ENCODE measurements at places on chromosomes 1 and 21.

DNA sequence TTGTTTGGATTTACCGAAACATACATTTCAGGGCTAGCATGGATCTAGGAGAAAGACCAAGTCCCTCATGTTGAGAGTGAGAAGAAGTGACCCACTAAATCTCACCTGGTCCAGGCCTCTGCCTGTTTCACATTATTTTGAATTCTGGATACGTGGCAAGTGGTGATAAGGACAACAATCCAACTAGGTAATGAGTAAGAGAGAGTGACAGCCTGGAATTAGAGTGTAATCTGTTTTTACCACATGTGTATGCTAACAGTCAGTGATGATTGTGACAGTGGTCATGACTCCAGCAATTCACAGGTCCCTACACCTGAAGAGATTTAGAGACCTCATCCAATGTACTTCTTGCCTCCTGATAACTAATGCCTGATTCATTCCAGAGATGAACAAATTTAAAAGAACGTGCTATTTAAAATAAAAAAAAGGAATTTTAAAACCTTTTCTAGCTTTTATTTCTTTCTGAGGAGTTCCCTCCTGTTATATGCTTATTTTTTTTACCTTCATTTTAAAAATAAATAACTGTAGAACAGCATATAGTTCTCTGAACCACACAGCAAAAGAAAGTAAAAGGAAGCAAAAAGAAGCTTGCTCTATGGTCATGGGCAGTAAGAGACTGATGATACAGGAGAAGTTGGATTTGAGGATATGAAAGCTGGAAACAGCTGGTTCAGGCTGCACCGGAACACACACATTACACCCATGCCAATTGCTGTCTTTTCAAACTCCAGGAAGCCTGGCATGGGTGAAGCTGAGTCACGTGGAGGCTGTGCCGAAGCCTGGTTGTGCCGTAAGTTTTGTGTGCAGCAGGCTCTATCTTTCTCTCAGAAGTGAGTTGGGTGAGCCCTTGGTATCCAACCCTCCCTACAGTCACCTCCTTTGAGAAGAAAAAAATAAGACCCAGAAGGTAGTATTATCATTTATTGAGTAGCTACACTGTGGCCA lies 14.7 kb downstream of the C1orf116 start:
- DNase-seq: no peak

DNA sequence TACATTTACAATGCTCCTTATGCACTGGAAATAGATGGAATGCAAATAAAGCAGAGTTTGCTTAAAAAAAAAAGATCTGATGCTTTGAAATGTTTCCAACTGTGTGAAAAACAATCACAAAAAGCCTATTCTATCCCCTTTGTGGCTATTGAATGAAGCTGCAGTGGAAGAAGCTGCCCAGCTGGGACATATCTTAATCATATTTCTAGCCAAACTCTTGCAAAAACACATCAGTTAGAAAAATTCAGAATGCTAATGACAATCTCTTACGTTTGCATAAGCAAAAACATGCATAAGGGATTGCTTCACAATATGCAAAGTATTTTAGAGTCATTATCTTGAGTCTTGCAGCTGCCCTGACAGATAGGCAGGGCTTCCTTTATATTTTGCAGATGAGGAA lies 526.4 kb upstream of the USP24 start:
- no peak for DNase-seq

GRCh38 chr1:234970731-234971476 lies 157.7 kb downstream of the TOMM20 start:
- DNase-seq: peak; percentile 35

DNA sequence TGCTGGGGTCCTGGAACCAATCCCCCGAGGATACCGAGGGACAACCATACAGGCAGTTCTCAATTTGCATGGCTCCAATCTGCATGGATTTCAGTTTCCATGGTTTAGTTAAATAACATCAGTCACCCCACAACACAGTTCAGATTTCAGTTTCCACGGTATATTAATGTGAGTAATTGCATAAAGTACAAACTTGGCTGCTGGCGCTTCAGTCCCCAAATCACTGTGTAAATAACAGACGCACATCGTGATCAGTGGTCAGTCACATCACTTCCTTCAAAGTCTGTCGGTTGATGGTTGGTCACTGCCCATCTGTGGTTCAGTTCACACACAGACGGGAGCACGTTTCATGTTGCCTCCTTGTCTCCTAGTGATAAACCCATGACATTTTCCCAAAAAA lies 66.4 kb upstream of the LPGAT1 start:
- DNase-seq: no peak

GRCh38 chr1:41340655-41341364 lies 20.4 kb upstream of the FOXO6 start:
- DNase-seq: no peak

GRCh38 chr1:47808612-47809011 lies 188.6 kb downstream of the TRABD2B start:
- DNase-seq: no peak

- DNase-seq: no peak
Measured at GRCh38 chr1:155038602-155039307, 5.1 kb downstream of the DCST1 start.

DNA sequence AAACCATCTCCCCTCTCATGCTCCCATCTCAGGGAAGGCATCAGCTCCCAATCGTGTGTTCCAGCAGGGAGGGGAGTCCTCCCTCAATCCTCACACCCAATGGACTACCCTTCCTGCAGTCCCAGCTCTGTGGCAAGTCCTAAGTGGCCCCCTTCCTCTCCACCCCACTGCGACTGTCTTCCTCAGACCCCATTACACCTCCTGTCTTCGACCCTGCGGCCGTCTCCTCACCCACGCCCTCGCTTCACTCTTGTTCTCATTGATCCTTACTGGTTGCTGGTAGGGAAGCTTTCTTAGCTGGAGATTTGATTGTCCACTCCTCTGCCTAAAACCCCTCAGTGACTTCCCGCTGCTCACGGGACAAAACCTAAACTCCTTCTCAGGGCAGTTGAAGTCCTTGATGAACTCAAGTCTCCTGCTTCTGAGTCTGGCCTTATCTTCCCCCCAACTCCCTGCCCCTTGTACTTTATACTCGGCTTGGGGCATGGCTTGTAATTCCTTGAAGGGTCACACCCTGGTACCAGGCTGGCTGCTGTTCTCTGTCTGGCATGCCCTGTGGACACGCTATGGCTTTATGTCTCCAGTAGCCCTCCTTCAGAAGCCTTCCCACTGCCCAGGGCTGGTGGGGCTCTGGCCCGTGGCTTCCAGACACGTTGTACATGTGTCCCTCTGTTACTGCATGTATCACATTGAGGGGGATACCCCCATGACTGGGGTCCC lies 2.3 kb upstream of the EPS8L3 start:
- DNase-seq: no peak

DNA sequence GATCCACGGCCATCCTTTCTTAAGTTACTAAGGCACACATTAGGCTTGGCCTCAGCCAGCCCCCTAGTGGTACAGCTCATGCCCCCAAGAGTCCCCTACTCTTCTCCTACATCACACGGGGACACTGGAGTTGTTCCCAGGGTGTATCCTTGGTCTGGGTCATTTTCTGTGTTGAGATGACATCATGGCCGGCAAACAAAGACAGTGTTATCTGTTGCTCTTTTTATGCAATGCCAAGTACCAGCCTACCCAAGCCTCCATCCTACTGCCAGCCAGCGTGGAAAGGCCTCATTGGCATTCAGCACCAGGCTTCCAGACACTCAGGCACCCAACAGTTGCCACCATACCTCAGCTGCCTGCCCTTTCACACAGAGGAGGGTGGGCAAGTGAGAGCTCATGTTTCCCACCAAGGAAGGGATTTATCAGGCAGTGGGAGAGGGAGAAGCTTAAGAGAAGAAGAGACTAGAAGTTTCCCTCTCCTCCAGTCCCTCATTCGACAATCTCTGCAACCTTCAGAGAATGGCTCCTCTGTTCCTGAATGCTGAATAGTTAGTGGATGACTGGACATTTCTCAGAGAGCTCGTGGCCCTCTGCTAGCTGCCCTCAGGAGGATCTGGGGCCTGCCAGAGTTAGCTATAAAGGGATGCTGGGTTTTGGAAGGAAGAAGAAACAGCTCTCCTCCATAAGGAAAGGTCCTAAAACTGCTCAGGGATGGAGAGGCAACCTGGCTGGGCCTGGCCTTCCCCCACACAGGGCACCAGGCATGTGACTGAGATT lies 17.7 kb downstream of the CBR1 start:
- no peak for DNase-seq

DNA sequence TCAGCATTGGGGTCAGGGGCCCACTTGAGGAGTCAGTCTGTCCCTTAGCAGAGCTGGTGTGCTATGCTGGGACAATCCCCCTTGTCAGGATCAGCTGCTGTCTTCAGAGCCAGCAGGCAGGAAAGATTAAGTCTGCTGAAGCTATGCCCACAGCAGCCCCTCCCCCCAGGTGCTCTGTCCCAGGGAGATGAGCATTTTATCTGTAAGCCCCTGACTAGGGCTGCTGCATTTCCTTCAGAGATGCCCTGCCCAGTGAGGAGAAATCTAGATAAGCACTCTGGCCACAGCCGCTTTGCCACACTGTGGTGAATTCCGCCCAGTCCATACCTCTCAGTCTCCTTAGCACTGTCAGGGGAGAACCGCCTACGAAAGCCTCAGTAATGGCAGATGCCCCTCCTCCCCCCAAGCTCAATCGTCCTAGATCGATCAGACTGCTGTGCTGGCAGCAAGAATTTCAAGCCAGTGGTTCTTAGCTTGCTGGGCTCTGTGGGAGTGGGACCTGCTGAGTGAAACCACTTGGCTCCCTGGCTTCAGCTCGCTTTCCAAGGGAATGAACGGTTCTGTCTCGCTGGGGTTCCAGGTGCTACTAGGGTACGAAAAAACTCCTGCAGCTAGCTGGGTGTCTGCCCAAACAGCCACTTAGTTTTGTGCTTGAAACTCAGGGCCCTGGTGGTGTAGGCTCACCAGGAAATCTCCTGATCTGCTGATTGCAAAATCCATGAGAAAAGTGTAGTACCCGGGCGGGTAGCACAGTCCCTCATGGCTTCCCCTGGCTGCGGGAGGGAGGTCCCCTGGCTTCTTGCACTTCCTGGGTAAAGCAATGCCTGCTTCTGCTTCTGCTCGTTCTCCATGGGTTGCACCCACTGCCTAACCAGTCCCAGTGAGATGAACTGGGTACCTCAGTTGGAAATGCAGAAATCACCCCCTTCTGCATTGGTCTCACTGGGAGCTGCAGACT lies 25.1 kb upstream of the TP53BP2 start:
- no peak for DNase-seq

DNA sequence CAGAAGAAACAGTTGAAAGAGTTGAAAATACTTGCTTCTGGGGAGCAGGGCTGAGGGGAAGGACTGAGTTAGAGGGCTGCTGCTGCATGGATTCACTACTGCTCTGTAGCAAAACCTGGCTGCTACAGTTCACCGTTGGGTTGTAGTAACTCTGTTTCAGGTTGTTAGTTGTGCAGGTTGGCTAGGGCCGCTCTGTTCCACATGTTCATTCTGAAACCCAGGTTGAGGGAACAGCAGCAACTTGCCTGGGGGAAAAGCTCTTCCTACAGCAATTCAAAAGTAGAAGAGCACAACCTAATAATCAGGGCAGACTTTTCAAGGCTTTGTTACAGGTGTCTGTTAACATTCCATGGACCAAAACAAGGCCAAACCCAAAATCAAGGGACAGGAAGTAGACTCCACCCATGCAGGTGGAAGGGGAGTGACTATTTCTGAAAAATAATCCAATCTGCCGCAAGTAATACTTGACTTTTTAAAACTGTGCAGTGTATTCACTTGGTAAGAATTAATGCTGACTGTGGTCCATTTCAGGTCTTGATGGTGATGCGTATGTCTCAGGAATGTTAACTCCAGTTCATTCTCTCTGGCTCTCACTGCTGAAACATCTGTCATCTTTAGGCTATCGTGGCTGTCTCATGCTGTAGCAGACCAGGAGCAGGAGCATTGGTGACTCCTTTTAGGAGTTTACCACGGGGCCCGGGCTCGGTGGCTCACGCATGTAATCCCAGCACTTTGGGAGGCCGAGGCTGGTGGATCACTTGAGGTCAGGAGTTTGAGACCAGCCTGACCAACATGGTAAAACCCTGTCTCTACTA lies 5.1 kb upstream of the PARK7 start:
- no peak for DNase-seq

DNA sequence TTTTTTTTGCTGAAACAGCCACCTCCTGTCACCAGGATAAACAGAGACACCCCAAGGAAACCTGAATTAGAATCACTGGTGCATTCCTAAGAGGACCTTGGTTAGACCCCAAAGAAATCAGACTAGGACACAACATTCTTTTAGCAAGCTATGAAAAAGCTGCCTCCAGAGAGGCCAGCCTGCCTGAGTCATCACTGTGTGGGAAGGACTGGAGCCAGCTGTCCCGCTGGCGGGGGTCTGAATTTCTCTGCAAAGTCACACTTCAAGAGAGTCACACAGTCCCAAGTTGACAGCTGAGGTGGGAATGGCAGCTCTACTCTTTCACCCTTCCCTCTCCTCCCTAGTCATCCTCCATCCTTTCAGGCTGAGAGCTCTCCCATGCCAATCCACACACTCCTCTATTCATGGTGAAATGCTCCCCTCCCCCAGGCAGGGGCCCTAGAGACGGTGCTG lies 405.0 kb upstream of the POU3F1 start:
- no peak for DNase-seq

DNA sequence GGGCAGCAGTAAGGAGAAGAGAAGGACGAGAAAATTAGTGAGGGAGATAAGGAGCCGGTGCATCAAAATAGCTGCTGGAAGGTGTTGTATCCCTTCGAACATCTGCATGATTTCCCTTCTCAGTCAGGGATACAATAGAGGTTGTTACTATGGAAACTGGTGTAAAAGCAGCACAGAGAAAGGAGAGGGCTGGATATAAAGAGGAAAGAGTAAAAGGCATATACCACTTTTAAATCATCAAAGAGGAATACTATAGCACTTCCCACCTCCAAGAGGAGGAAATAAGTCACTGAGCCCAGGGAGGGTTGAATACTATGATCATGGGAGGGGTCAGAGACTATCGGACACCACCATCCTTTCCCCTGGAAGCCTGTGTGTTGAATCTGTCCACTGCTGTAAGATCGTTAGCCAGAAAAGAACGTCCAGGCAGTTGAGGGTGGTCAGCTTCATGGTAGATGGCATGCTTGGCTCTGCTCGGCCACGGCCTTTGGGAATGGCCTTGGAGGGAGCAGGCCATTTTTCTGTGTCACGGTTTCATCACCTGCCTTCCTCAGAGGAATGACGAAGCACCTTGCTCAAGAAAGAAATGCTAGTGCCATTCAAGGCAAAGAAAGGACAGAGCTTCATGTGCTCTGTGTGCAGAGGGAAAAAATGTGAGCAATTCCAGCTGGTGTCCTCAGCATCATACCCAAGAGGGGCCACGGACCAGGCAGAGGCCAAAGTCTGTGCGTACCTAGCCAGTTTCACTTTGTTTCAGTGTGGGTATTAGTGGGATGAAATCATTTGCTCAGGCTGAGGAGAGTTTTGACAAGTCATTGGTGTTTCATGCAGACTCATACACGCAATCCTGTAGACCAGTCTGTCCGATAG lies 64.2 kb downstream of the IRF2BP2 start:
- no peak for DNase-seq

- DNase-seq: peak; percentile 45
Measured at GRCh38 chr1:64469977-64470664, at the start of gene CACHD1. Gene CACHD1 (plus strand): TSS chr1:64470129. CDS start chr1:64470745, 616 bp downstream.

DNA sequence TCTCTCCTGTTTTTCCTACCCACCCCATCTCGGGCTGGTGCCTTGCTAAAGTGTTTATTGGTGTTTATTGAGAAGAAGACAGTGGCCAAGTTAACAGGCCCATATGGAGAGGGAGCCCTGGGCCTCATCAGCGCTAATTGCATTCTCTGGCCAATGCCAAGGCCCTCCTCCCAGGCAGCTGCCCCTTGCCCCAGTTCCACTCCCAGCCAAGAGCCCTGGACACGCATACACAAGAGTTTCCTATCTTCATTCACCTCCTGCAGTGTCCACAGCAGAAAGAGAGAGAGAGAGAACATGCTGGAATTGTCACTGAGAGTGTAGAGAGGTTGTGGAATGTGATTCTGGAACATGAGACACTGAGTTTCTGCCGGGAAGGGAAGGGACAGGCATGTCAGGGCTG lies 25.4 kb upstream of the VWA5B1 start:
- DNase-seq: no peak

Measured in GOT3 (cell line).